Stimulated activated CD4-positive, alpha-beta T cell treated with anti-CD3 and anti-CD28 coated beads, Interleukin-1b, Interleukin-23, amount 100 ng/mL, for 48 hours (primary cell): ENCODE measurements at places on chromosomes 6 and 20.

- no peak for DNase-seq
Measured at GRCh38 chr20:2760297-2760951, 40.0 kb downstream of the CPXM1 start.

DNA sequence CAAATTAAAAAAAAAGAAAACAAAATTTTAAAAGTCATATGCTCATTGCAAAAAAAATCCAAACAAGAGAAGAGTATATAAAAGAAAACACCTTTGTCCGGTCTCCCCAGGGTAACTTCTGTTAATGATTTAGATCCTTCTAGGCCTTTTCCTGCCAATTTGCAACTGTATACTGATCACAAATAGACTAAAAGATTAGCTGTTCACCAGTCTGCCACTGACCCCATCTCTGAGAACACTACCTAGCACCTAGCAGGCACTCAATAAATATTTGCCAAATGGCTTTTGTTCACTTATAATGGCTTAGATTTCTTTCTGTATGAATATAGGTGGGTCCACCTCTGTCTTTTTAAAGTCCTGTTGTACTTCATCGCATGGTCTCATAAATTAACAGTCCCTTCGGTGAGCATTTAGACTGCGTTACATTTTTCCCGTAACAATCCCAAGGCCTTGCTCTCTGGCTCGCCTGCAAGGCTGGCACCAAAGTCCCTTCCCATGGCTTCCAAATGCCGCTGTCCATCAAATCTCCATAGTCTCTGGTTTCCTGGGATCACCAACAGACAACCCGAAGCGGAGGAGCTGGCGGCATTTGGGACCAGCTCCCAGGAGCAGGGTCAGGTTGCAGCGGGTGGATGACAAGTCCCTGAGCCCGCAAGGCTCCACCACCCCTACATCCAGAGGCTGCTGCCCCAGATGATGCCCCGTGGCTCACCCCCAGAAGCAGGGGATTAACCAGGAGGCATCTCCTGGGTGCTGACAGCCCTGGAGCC lies 11.8 kb downstream of the JPH2 start:
- DNase-seq: no peak

GRCh38 chr6:90066697-90067096 lies 172.4 kb downstream of the GJA10 start:
- DNase-seq: no peak

- no peak for DNase-seq
Measured at GRCh38 chr20:1315804-1316203, 13.1 kb downstream of the SDCBP2 start.

- no peak for DNase-seq
Measured at GRCh38 chr6:71248306-71248765, 40.3 kb upstream of the OGFRL1 start.

GRCh38 chr6:41027799-41028560 lies 11.0 kb downstream of the UNC5CL start:
- peak; percentile 71 for DNase-seq

GRCh38 chr6:25942561-25943147 lies 12.2 kb upstream of the SLC17A2 start:
- no peak for DNase-seq

- DNase-seq: no peak
Measured at GRCh38 chr6:154898821-154899220, 96.3 kb upstream of the TIAM2 start.

DNA sequence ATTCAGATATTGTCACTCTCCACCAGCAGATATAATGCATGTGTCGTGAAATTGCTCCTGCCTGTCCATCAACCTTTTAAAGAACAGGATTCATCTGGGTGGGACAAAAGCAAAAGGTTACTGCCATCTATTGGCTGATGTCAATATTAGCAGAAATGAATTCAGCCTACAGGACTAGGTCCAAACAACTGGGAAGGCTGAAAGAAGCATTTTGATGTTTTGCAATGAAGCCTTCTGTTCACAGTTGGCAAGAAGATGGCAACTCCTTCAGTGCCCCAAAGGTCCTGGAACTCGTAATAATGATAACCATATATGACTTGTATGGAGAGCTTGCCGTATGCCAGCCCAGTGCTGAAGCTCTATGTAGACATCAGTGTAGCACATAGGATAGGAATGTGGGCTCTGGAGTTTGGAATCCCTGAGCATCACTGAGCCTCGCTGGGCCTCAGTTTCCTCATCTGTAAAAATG lies 7.5 kb downstream of the BCAS1 start:
- no peak for DNase-seq

- DNase-seq: no peak
Measured at GRCh38 chr6:1595271-1596087, 14.2 kb upstream of the FOXC1 start.

- DNase-seq: peak; percentile 47
Measured at GRCh38 chr20:44738813-44739477, 6.7 kb upstream of the KCNK15 start.

- no peak for DNase-seq
Measured at GRCh38 chr6:113960795-113961194, 10.2 kb downstream of the HDAC2 start.

DNA sequence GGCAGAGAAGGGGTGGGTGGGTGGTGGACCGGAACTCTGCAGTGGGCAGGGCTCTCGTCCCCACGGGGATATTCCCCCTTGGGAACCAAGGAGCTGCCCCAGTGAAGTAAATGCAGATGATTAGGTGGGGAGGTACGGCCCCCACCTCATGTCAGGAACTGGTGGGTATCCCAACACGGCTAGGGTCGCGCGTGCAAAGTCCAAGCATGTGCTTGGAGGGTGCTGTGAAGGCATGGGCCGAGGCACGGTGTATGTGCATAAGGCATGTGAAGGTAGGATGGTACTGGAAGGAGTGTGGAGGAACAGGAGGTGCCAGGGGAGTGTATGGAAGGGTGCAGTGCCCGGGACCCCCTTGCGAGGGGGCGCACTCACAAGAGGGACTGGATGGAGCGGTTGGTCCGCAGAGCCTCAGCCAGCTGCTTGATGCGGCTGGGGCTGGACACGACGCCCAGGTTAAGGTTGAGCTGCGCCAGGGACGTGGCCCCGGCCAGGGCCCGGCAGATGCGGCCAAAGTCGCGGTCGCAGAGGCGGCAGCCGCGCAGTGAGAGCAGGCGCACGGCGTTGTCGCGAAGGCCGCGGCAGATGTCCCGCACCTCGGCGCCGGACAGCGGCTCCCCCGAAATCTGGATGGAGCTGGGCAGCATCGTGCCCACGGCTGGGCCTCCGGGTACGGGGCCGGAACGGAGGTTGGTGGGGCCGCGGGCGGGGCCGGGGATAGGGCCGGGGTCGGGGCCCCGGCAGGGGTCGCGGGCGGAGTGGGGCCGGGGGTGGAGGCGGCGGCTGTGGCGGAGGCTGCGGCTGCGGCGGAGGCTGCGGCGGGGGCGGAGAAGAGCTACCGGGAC lies 783 bp downstream of the LRRC73 start:
- no peak for DNase-seq

- no peak for DNase-seq
Measured at GRCh38 chr20:45345104-45345936, 2.9 kb downstream of the SDC4 start.

GRCh38 chr6:56766806-56767178 lies 124.1 kb upstream of the DST start:
- DNase-seq: no peak

GRCh38 chr20:37007898-37008649 lies 56.6 kb upstream of the SAMHD1 start:
- DNase-seq: no peak

DNA sequence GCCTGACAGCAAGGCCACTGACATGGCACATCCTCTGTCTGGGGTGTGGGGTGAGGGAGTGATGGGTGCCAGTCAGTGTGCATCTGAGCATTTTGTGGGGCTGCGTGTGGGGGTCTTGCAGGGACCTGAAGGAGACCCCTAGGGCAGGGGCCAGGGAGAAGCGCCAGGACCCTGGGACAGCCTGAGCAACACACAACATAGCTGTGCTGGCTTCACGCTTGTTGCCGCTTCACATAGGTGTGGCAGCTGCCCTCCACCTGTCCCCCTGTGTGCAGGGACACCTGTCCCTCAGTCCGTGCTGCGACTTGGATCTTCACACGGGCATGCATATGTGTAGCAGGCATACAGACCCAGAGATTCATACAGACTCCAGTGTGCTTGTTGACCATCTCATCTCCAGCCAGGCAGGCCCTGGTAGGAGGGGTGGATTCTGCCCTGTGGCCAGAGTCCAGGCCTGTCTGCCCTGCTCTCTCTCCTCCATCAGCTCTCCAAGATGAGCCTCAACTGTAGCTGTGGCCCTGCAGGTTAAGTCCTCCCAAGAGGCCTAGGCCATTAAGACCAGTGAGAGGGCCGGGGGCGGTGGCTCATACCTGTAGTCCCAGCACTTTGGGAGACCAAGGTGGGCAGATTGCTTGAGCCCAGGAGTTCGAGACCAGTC lies 3.2 kb upstream of the NPBWR2 start:
- no peak for DNase-seq

DNA sequence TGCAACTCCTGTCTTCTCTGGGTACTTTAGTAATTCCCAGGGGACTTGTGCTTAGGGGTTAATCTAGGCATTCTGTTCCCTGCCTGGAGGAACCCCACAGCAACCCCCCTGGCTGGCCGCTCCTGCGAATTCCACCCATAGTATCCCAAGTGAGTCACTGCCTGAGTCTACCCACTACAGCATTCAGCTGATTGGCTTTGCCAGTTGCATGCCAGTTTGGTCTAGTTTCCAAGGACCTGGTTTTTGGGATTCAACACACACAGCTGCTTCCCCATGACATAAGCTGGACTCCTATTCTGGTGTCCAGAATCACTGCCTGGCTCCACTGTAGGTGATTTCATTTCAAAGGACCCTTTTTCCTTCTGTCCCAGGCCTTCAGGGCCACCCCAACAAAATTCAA lies 40.3 kb downstream of the PLCG1 start:
- DNase-seq: no peak

DNA sequence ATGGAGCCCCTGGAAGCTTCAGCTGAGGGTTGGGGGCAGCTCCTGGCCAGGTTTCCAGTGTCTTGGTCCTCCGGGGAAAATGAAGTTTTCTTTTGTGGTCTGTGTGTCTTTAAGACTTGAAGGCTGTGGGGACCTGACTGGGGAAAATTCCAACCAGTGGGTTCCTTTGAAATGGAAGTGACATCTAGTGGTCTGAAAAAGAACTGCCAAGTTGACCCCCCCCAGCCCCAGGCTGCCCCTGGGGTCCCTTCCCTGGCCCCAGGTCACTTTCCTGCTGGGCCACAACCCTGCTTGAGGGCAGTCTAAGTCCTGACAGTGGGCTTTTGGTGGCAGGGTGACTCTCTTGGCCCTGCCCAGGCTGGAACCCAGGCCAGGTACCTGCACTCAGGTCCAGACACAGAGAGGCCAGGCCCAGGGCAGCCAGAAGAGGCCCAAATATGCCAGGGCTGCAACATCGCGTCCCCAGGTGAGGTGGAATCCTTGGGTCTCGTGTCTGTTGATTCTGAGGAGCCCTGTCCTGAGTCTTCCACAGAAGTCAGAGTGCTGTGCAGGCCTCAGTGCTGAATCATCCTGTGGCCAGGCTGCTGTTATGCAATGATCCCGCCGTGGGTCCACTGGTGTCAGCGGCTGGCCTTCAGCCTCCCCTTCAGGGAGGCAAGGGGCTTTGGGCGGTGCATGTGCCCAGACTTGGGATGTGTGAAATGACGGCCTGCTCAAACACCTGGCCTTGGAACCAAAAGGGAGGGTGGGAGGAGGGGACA lies 68.4 kb downstream of the VEGFA start:
- DNase-seq: no peak

DNA sequence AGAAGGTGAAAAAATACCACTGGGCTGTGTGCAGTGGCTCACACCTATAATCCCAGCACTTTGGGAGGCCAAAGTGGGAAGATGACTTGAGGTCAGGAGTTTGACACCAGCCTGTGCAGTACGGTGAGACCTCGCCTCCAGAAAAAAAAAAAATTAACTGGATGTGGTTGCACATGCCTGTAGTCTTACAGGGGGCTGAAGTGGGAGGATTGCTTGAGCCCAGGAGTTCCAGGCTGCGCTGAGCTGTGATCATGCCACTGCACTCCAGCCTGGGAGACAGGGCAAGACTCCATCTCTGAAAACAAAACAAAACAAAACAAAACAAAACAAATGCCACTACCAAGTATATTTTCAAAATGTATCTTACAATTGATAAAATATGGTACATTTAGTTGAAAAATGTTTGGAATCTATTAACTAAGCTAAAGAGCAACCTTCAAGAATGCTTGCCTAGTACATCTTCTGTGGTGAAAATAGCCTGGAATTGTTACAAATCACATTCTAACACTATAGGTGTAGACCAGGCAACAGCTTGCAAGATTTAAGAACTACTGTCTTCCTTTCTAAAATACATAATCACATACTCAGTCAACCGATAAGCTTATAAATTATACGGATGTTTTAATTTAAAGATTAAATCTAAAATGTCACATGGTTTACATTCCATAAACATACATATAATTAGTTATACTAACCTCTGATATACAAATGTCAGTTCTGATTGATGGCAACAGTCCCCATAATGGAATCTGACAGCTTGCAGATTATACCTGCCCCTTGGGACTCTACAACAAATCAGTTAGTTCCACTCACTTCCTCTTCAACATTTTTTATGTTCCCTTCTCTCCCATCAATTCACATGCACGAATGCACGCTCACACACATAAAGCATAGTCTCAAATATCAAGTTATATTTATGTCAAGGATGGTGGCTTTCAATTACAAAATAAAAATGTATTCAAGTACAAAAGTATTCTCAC lies 150.8 kb downstream of the ASCC3 start:
- no peak for DNase-seq

GRCh38 chr6:87184762-87185250 lies 29.4 kb downstream of the ZNF292 start:
- DNase-seq: no peak

DNA sequence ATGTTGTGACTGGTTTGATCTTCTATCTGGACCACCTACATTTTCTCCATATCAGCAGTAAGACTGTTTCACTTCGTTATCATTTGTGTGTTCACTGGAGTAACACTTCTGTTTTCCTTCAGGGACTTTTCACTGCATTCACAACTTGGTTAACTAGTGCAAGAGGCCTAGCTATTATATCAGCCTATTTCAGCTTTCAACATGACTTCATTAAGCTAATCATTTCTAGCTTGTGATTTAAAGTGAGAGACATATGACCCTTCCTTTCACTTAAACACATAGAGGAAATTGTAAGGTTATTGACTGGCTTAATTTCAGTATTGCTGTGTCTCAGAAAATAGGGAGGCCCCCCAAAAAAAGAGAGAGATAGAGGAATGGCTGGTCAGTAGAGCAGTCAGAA lies 622.8 kb upstream of the NRSN1 start:
- DNase-seq: no peak

DNA sequence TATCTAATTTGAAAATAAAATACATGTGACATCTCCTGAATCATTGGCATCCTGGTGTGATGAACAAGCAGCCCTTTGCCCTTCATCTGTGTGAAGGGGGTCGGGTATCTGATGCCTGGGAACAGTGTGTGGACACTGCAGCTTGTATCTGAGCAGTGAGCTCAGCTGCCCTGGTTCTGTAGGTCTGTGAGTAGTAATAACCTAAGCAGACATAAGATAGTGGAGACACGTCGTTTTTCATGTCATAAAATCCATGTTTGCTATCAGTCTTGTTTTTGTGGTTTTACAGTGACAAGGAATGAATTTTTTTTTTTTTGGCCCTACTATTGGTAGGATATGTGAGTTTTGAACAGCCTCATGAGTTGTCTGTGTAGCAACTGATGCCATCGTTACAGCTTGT lies 133.0 kb downstream of the JARID2 start:
- no peak for DNase-seq
